Stimulated activated CD8-positive, alpha-beta memory T cell treated with anti-CD3 and anti-CD28 coated beads, Interleukin-15, amount 100 ng/mL, for 24 hours (primary cell): ENCODE measurements at places on chromosomes 3 and 15.

GRCh38 chr3:152175528-152175889 is 93.2 kb upstream of the MBNL1 start:
- no peak for DNase-seq

DNA sequence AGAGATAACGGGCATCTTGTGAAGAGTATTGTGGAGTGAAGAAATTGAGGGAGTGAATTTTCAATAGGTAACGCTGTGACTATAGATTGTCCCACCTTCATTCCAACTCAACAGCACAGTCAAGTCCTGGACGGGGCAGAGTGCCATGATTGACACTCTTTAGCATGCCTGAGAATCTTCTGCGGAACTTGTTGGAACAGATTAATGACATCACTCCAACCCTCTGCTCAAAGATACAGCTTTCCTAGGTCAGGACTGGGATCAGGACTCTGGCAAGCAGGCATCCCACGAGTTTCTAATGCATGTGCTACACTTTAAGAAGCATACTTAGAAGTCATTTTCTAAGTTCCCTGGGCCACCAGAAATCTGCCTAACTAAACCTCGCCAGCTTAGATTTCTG is 267.6 kb upstream of the CFAP20DC start:
- DNase-seq: no peak

DNA sequence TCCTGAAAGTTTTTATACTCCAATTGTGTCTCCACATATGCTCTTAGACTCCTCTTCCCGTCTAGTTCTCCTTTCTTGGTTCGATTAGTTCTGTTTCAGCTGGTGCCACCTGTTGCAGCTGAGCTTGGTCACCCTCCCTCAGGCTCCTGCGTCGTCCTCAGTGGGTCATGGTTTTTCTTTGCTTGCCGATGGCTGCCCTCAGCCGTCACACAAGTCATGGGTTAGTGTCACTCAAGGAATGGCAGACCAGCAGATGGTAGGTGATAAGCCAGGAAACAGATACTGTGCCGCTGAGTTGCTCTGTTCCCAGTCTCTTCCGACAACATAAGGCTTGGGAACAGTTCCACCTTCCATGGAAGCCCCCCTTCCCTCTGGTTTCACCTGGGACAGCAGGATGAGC is 109.9 kb downstream of the IGF1R start:
- no peak for DNase-seq

DNA sequence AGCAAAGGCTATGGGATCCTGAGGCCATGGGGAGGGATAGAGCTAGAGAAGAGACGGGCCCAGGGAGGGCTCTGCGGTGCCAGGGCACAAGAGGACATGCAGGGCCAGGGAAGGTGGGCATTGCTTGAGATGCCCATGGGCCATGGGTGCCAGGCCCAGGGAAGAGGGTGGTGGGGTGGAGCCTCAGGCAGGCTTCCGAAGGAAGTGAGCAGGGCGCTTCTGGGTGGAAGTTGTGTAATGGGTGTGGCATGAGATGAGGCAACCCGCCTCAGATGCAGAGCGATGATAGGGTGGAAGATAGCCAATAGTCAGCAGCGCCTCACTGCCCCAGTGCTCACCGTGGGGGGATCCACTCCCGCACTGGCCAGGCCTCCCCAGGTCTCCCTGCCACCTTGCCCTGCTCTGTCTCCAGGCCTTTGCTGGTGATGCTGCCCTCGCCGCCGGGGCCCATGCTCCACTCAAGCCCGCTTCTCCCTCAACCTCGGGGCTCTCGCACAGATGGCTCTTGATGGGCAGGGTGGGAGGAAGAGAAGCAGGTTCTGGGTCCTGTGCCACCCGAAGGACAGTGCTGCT is 51.4 kb downstream of the DNAJB8 start:
- no peak for DNase-seq

DNA sequence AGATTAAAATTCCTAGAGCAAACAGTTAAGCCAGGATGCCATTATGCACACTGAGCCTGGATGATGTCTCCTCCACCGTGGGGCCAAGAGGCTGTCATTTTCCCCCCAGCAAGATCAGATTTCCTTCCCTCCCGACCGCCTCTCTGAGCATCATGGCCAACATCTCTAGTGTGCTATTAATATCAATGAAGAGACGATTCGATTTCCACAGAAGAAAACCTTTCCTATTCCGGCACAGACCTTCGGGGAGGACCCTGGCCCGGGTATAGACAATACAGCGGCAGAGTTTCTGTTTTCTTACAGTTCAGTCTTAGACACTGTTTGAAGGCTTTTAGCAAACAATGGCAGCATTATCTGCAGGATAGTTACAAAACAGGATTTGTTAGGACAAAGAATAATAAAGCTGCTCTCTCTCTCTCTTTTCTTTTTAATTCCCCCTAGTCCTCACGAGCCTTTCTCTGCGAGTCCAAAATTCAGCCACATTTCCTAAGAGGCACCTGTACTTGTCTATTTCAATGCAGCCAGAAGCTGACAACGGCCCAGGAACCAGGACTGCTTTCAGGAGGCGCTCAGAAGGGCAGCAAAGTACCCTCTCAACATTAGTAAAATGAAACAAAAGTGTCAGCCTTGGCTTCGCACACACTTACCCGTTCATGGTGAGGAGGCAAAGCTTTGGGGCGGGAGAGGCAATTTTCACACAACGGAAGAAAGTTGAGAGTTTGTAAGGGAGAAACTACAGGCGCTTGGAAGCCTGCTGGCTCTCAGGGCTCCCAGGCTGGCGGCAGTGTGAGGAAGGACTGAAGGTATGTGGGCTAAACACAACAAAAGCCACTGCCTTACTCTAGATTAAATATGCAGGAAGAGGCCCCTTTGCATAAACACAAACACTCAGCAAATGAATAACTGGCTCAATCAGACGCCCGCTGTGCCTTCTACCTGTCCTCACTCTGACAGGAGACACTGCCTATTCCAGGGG is 278.0 kb downstream of the FOXP1 start:
- no peak for DNase-seq

GRCh38 chr3:126202276-126202675 is 21.9 kb upstream of the ALDH1L1 start:
- DNase-seq: no peak

DNA sequence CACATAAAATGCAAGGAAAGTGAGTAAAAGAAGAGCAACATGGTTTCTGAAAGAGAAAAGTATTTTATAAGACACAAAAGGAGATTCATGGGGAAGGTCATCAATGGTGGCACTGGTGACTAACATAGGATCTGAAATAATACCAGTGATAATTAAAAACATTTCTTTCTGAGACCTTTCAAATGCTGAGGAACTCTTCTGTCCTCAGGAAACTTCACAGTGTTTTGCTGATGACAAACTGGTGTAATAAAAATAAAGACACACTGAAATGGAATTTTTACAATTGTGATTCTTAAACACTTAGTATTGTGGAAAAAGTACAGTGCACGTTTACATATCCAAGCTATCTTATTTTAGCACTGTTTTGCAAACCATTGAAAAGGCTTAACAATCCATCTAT is 80.4 kb upstream of the ZBTB20 start:
- DNase-seq: no peak

DNA sequence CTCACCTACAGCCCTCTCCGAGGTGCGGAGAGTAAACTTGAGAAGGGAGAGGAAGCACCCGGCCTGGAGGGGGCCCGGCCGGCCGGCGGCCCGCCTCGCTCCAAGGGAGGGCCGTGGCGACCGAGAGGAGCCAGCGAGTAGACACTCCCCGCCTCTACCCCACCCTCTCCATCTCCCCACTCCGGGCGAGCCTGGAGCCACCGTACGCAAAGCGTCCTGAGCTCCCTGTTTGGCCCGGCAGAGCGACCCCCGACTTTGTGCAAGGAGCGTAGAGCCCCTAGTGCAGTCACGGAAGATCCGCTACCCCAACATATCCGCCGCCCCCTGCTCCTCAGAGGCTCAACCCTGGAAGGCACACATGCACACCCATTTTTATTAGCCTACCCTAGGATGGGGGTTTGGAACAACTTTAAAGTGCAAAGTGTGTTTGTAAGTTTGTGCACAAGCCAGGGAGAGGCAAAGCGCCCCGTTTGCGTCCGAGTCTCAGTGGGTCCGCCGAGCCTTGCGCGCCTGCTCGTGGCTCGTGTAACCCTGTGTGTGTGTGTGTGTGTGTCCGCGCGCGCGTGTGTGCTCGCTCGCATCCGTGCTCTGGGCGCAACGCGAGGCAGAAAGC is 508 bp upstream of the SMAD6 start:
- DNase-seq: no peak

- no peak for DNase-seq
Measured at GRCh38 chr15:78716651-78717050, 75.6 kb upstream of the CHRNB4 start.

GRCh38 chr3:25906132-25906906 is 116.4 kb downstream of the OXSM start:
- no peak for DNase-seq

DNA sequence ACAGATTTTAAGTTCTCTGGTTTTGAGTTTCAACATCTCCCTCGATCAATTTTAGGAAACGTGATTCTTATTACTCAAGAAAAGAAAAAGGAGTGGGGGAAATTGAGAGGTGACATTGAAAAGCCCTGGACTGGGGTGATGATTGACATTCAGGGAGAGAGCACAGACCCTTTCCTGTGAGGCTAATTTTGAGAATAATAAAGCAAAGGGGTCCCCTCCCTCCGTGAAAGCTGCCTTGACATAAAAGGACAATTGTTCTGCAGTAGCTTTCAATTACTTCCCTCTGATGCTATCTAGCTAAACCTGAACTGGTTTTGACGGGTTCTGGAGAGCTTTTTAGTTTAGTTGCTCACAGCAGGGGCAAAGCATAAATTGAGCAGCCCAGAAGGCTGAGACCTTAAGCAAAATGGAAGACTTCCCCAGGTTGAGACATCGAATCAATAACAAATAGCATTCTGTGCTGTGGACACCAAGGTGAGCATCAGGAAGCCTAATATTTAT is 14.4 kb upstream of the CMTM8 start:
- no peak for DNase-seq

DNA sequence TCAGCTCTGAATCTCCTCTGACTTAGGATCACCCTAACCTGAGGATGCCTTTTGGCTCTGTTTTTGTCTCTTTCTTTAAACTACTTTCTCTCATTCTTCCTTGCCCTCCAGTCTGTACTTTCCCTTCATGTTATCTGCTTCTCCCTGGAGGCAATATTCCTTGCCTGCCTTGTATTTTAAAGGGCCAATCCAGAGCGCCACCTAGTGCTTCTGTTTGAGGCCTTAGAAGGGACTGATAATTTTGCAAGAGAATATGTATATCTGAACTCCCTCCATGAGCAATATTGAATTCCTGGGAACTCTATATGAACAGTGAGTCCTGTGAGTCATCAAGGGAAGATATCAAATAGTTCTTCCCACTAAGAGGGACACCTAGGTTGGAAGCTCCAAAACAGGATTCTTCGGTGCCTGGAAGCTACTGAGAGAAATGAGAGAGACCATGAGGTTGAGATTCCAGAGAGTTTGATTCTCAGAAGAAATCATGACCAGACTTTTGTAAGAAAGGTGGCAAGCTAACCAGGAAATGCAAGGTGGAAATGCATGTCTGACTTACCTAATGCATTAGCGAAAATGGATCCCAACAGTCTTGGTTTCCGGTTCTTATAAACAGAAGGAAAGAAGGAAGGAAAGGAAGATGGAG is 203.8 kb upstream of the CD96 start:
- no peak for DNase-seq

- peak; percentile 5 for DNase-seq
Measured at GRCh38 chr3:138347960-138348753, at the start of gene MRAS. TSS of gene MRAS (plus strand) at chr3:138348579. CDS start at chr3:138372884, 24,305 bp downstream.

DNA sequence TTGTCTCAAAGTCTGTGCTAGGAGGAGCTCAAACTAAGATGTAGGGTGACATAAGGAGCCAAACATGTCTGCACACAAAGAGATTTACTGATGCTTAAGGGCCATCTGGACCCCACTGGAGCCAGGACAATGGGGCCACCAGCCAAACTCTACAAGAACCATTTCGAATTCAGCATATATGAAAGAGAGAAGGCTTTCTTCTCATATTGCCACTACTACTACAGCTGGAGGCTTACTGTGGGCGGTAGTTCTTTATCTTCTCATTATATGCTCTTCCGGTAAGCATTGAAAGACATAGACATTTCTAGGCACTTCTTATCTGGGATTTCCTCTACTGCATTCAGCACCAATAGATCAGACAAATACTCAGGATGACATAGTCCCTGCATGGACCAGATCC is 404.4 kb upstream of the PROK2 start:
- no peak for DNase-seq

DNA sequence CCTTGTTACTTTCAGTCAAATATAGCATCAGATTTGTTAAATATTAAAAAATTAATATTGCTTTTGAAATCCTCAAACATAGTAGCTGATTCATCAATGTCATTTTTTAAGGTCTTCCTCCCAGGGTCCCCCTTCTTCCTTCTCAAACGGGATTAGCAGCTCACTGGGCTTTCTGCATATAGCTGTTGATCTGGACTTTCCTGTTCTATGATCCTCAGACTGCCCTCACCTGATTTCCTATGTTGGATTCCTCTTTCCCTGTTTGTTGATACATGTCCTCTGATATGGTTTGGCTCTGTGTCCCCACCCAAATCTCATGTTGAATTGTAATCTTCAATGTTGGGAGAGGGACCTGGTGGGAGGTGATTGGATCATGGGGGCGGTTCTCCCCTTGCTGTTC is 5.8 kb downstream of the GUCA1C start:
- no peak for DNase-seq

GRCh38 chr15:85312486-85312885 is 67.9 kb upstream of the AKAP13 start:
- DNase-seq: no peak

DNA sequence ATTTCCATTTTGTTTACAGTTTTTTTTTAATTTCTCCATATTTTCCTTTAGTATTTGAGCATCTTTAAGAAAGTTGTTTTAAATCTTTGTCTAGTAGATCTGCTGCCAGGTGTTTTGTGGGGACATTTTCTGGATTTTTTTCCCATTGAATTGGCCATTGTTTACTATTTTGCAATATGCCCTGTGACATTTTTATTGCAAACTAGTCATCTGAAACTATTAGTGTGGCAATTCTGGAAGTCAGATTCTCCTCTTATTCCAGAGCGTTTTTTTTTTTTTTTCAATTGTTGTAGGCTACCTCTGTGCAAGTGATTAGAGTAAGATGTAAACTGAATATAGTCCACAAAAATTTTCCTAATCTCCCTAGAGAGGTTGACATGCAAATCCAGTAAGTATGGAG is 334.2 kb downstream of the PYDC2 start:
- no peak for DNase-seq

GRCh38 chr3:10706156-10706739 is 109.8 kb upstream of the SLC6A11 start:
- DNase-seq: no peak

- DNase-seq: peak; percentile 1
Measured at GRCh38 chr3:192188218-192188835, 539.0 kb downstream of the FGF12 start.

GRCh38 chr15:46460431-46461094 is 825.7 kb downstream of the SQOR start:
- DNase-seq: no peak
